ENCODE measurements at places on chromosomes 11 and 22.

DNA sequence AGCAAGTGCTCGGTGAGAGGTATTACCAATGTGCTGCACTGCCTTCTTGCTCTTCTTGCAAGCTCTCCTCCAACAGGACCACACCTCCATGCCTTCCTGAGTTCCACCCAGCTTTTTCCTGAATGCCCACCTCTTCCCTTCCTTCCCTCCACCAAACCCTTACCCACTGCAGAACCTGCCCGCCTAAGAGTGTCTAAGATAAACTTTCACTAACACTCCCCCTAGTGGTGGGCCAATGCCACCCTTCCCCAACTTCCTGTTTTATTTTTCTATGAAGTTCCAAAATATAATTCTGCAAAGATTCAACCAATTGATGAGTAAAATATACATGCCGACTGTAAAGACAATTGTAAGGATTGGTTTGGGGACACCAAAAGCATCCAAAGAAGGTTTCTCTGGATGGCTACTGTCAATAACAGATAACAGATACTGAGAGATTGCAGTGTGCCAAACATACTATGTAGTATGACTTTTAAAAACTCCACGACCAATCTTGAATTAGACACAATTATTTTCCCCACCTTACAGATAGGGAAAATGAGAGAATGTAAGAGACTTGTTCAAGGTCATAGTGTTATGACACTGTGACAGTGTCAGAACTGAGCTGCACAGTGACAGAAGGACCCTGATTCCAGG lies 38.6 kb upstream of the BMAL1 start:
- DNase-seq = peak; percentile 46

DNA sequence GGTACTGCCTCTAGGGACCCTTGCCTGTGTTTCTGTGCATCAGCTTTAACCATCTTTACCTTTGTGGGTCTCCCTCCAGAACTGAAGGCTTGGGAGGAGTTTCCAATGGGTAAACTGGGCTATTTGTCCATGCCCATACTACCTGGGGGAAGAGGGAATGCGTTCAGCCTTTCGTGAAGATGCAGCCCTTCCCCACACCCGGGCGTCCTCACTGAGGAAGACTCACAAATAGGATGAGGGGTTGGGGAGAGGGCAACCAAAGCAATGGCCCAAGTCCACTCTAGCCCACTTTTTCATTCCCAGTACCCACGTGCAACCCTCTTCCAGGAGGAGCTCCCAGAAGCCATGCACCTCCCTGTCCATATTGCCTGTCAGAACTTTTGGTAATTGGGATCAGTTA lies 61.8 kb upstream of the ADA2 start:
- DNase-seq = no peak

DNA sequence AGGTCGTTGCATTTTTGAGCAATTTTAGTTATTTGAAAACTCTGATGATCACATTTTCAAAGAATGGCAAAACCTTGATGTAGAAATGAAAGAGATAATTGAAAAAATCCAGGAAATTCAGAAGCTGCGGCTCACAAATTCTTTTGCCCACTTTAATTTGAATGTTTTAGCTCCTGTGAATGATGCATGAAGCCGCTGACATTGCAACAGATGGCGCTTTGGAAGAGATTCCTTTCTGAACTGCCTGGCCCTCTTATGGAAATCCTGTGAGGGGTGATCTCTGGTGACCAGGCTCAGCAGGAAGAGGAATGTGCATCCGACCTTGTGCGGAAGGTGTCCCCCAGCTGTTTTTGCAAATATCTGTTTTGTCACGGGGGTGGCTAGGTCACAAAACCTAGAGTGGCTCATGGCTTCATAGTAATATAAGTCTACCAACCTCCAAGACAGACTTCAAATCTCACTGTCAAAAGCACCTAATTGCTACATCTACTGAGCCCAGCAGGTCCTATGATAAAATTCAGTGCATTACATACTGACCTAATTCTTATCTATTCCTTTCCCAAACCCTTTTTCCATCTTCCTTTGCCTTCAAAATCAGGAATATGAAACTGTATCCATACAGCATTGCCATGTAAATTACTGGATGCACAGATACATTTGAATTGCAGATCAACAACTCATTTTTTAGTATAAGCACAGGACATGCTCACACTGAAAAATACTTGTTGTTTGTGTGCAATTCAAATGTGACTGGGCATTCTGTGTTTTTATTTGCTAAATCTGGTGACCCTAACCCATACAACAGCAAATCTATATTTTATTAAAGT lies 412.7 kb downstream of the ETS1 start:
- no peak for DNase-seq

- DNase-seq = peak; percentile 88
These were observed 38.5 kb upstream of the CYP2D6 start for GRCh38 chr22:42169055-42169469.

DNA sequence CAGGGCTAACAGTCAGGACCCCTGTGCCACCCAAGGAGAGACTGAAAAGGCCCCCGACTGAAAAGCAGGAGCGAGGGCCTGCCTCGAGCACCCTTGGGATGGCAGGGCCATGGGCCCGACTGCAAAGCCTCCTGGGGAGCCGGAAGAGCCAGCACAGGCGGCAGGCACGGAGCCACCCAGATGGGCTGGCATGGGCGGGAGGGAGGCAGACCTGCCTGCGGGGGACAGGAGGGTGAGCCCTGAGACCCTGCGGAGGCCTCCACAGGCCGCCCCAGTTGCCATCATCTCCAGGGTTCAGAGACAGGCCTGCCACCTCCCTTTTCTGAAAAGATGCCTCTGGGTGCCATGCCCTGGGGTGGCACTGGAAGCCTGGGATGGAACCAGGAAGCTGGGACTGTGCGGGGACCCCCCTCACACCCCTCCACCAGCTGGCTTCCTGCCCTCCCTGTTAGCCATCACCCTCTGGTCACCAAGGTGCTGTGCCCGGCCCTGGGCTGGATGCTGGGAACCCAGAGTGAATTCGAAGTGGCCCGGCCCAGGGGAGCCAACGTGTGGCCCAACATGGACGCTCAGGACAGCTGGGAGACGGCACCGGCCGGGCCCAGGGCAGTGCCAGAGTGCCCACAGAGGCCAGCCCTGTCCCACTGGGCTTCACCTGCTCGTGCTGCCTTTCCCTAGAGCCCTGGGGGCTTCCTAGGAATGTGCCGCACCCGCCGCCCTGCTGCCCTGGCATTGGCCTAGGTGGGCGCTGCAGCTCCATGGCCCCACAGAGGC lies 13.8 kb downstream of the TSPAN32 start:
- DNase-seq = no peak

DNA sequence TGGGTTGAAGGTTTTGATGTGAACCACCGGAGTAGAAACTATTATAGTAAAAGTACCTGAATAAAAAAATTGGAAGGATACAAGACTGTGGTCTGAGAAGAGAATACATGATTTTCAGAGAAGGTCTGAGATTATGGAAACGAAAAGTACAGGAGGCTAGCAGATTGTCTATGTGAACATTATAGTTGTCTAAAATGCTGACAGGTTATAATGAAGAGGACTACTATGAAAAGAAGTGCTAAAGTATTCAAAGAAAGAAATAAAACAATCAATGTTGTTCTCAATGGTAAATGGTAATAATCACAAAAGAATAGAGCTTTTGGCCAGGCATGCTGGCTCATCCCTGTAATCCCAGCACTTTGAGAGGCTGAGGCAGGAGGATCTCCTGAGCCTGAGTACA lies 34.0 kb downstream of the RAB6A start:
- no peak for DNase-seq

DNA sequence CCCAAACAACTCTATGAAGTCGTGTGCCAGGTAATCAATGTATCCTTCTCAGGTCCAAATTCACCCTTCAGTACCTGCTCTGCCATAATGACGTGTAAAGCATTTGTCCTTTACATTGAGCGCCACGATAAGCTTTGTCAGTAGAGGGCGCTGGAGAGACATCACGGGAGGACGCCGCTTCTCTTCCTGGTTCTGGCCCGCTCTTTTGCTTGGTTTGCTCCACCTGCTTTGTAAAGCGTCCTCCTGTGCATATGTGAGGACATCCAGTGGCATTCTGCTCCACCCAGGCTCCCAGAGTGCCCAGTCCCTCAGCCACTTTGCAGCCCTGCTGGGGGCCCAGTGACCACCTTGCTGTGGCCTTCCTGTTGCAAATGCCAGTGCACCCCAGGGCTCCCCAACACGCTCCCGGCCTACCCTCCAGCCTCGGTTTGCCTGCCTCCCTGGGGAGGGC lies 61.1 kb downstream of the WT1 start:
- DNase-seq = peak; percentile 80

DNA sequence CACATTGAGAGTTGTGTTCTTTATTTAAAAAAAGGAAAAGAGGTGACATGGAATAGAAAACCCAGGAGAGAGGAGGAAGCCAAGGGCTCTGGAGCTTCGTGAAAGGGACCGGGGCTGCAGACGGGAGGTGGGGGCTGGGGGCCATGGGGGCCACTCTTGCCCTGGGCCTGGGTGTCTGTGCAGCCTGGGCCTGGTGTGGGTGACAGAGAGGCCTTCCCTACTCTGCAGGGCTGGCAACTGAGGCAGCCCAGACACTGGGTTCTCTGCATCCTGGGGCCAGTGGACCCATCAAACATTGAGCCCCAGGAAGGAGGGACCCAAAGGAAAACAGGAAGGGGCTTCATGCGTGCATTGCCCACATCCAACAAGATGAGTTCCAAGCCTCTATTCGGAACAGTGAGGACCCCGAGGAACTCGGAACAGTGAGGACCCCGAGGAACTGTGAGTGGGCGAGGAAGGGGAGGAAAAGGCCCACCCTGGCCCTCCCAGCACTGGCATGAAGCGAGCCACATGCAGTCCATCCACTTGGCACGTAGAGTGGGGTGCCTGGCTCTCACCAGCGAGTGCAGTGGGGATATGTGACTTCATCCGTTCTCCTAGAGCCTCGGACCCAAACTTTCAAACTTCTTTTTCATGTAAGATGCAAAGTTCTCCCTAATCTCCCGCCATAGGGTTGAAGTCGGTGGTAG lies 1121.6 kb downstream of the BRD1 start:
- DNase-seq = no peak

GRCh38 chr22:45781459-45781858 lies 109.8 kb downstream of the ATXN10 start:
- DNase-seq = no peak

DNA sequence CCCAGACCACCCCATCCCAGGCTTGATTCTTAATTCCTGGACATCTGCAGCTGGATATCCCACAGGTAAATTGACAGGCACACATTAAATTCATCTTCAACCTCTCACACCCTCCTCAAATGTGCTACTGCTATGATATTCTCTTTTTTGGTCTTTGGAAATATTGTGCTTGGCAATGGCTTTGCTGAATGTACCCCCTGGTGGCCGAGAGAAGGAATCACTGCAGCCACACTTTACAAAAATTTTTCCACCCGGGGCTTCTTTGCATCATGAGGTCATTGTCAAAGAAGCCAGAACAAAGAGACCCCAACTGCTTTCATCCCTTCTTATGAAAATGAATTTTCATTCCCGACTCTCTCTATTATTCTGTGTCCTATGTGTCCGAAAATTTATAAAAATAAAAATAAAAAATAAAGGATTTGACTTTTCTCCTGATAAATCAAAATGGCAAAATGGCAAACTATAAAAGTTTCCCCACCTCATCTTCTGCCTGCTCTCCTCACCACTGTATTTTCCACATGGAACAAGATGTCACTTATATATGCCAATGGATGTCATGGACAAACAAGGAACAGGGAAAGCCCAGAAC lies 15.0 kb upstream of the CYB5R2 start:
- DNase-seq = no peak

GRCh38 chr11:20754933-20755332 lies 85.5 kb downstream of the NELL1 start:
- DNase-seq = no peak

- DNase-seq = no peak
These were observed 102.9 kb downstream of the MORC2 start for GRCh38 chr22:30865656-30866055.

GRCh38 chr11:28448186-28448585 lies 340.0 kb downstream of the METTL15 start:
- DNase-seq = no peak

- DNase-seq = no peak
These were observed 21.7 kb upstream of the KIAA0930 start for GRCh38 chr22:45262195-45262930.

GRCh38 chr22:19107730-19108074 lies 14.5 kb downstream of the DGCR2 start:
- DNase-seq = no peak

GRCh38 chr11:3933165-3933628 lies 77.7 kb downstream of the STIM1 start:
- no peak for DNase-seq

GRCh38 chr11:132158091-132158490 lies 787.7 kb downstream of the NTM start:
- DNase-seq = peak; percentile 2

Data from erythroblast (primary cell).